ENCODE measurements at places on chromosomes 1 and 21.
A peak's percentile ranks its signal among the peaks of the same experiment; 100 is the strongest.

- no peak for DNase-seq
Measured at GRCh38 chr1:226661965-226662364, 77.1 kb downstream of the ITPKB start.

GRCh38 chr1:198798923-198799386 is 160.1 kb downstream of the PTPRC start:
- DNase-seq = no peak

DNA sequence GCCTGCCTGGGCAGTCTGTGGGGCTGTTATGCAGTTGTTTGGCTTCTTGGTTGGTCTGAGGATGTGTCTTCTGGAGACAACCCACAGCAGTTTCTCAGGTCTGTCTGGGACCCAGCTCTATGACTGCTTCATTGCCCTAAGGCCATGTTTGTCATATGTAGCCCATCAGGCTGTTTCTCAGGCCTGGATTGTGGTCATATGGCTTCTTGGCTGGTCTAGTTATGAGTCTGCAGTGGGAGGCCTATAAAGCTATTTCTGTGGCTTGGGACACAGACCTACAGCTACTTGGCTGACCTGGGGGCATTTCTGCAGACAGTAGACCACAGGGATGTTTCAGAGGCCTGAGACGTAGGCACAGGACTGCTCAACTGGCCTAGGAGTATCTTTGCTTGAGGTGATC is 41.5 kb downstream of the CHIA start:
- DNase-seq = no peak

GRCh38 chr1:101357444-101357986 is 120.7 kb downstream of the S1PR1 start:
- DNase-seq = peak; percentile 59

Measured in CD4-positive, alpha-beta T cell (primary cell).